Glutamatergic neuron (in vitro differentiated cells): ENCODE measurements at places on chromosomes 2 and 18. TPM values are rescaled to one million over a fixed set of nuclear protein-coding genes. Genes with fewer than 3 reads are reported as not detected.

DNA sequence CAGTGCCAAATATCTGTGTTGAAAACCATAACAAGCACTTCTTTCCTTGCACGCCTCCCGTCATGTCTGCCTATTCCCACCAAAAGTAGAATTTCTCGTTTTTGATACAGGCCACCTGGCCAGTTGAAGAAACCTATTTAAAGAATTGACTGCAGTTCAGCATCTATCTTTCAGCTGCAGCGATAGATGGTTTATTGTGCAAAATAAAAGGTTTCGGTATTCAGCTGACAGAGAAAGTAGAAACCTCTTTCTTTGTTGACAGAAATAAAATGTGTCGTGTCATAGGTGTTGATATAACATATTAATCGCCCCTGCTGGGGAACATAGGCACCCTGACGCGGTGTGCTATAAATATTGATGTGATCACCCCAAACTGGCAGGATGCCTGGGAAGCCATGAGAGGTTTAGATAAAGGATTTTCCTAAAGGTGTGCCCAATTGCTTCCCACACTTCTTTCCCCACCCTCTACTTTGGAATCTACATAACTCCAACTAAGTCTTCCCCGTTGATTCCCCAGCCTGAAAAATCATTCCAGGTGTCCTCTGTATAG is 570.4 kb downstream of the CCDC85A start:
- DNase-seq, result no peak

GRCh38 chr2:20670315-20671035 is 3.5 kb downstream of the GDF7 start:
- no peak for DNase-seq

DNA sequence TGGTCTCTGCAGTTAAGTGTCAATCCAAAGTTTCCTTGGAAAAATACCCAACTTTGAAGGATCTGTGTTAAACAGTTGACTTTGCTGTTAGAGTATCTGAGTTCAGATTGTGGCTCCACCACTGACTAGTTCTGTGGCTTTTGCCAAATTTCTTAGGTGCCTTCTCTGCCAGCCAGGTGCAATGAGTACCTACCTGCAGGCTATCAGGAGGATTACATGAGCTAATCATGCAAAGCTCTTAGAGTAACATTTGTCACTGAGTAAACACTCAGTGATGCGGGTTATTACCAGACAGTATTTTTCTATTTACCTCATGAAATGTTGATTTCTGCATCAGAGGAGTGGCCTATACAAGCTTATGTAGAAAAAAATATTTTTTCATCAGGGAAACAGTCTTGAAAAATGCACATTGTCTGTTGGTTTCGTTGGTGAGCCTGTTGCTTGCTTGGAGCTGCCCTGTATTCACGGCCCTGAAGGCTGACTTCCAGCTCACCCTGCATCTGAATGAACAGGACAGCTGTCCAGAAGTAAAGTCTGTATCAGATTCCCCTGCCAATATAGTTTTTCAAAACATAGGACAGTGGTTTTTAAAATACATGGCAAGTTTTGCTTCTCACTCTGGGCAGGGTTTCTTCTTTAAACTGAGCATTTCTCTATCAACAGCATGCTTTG is 235.1 kb downstream of the CDCA7 start:
- no peak for DNase-seq

GRCh38 chr18:449374-449773 is 51.1 kb downstream of the COLEC12 start:
- DNase-seq, result peak; percentile 50

HRH4 gene
- total RNA-seq, result not detected

GRCh38 chr2:10159581-10160131 is 37.1 kb downstream of the RRM2 start:
- no peak for DNase-seq
